ENCODE measurements at places on chromosomes 7 and 10.
A peak's percentile ranks its signal among the peaks of the same experiment; 100 is the strongest.

- DNase-seq: no peak
Observed at GRCh38 chr10:74921744-74922143, 95.3 kb downstream of the KAT6B start.

- no peak for DNase-seq
Observed at GRCh38 chr7:1454542-1454941, 4.7 kb downstream of the MICALL2 start.

GRCh38 chr10:44978570-44979280, at the start of gene DEPP1:
DEPP1 (minus strand) TSS chr10:44978809; CDS start chr10:44978030, 779 bp downstream.
- DNase-seq: peak; percentile 83

DNA sequence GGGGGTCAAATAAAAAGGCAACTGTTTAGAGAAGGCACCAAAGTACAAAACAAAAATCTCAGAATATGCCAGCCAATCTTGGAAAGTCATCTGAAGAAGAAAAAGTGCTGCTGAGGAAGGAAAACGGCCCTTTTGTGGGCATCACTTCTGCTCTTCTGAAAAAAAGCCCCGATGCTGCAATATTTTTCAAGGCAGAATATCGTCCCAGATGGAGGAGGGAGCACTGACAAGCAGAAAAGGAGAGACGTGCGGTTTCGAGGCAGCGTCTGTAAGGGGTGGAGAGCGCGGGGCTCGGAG, 959 bp upstream of the ATRNL1 start:
- DNase-seq: no peak

- no peak for DNase-seq
Observed at GRCh38 chr10:15898046-15898445, 37.7 kb upstream of the MINDY3 start.

- no peak for DNase-seq
Observed at GRCh38 chr10:10564081-10564794, 453.4 kb upstream of the CELF2 start.

DNA sequence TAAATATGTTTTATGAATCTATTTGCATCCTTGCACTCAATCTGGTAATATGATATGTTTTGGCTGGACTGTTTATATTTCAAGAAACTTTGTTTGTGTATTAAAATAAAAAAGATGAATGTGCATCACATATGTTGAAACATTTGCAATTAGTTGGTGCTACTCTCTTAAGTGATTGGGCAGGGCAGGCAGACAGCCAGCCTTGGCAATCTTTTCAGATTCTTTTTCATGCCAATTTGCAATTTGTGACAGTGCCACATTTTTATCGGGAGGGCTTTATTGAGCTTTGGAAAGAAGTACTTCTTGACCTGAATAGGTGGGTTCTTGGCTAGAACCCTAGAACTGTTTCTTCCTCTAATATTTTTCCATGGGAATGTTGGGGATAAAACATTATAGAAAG, 152.2 kb downstream of the NXPH1 start:
- DNase-seq: no peak

DNA sequence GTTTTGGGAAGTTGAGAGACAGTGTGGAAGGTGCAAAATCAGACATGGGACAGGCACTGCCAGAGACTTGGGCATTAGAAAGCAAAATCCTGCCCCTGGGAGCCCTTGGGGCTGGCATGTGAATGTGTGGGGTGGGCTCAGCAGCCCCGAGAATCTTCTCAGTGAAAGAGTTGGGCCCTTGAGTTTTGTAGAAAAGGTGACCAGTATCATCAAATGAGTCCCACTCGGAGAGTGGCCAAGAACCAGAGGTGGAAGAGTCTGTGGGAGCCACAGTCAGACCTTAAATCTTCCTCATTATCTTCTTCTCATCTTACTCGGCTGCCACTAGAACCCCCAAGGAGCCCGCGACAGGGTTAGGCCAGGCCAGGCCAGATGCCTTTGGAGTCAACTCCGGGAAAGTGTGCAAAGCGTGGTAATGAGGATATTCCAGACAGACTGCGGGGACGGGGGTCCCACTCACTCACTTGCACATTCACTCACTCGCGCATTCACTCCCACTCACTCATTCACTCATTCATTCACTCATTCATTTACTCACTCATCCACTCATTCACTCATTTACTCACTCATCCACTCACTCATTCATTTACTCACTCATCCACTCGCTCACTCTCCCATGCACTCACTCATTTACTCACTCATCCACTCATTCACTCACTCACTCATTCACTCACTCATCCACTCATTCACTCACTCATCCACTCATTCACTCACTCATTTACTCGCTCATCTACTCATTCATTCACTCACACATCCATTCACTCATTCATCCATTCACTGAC, 74.9 kb downstream of the CARD11 start:
- no peak for DNase-seq

- no peak for DNase-seq
Observed at GRCh38 chr7:155999631-156000489, 187.6 kb upstream of the SHH start.

DNA sequence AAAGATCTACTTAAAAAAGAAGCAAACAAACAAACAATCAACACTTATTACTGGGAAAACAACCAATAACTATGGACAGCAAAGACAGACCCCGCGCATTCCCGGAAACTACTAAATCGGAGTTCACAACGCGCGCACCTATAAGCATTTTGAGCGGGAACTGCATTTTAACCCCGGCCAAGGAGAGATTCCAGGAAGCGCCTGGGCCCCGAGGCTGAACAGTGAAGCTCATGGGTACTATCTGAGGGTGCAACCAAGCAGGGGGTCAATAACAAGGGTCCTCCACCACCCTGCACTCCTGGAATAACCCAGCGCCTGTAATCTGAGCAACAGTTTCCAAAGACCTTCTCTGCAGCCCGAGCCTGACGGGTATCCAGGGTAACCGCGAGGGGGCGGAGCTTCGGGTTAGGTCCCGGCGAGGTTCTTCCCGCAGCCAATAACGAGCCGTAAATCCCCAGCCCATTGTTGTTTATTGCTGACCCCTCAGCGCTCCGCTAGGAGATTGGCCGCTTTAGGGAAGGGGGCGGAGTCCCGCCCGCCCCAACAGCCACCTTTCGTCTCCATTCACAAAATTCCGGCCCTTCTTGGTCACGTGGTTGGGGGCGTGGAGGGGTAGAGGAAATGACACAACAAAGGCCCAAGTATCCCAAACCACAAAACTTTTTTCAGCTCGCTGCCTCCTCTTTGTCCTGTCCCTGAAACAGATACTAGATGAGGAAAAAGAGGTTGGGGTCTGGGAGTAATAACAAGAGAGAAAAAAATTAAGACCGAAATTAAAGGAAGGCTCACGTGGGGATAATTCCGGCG, 1.7 kb upstream of the ETV1 start:
- DNase-seq: peak; percentile 98

DNA sequence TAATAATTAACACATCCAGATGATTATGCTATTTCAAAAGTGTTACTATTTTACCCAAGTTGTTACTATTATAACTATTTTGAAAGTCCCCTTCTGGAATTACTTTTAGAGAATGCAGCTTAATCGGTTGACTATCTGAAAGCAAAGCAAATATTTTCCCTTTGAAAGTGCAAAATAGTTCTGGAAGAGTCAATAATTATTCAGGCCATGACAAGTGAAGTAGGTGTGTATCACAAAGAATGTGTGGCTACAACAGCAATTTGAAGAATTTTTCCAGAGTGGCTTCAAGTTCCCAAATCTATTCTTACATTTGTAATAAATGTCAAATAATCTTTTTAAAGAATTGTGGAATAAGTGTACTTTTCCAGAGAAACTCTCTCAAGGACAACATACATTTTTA, 42.8 kb downstream of the RNLS start:
- DNase-seq: no peak

DNA sequence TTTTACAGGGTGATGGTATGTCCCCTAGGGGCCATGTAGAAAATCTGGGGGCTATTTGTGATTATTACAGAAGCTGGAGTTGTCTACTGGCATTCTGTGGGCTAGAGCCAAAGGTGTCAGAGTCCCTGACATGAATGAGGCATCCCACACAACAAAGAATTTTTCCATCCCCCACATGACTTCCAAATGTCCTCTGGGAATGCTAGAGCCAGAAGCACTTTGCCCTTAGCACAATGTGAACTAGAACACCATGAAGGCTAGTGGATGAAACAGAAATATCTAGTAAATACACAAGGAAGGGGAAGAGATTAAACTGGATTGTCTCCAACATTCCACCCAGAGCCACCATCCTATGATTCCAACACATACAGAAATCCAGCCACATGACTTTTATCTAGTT, 46.9 kb downstream of the FAM13C start:
- DNase-seq: no peak

GRCh38 chr10:36671607-36672006, 453.8 kb upstream of the ANKRD30A start:
- DNase-seq: no peak

DNA sequence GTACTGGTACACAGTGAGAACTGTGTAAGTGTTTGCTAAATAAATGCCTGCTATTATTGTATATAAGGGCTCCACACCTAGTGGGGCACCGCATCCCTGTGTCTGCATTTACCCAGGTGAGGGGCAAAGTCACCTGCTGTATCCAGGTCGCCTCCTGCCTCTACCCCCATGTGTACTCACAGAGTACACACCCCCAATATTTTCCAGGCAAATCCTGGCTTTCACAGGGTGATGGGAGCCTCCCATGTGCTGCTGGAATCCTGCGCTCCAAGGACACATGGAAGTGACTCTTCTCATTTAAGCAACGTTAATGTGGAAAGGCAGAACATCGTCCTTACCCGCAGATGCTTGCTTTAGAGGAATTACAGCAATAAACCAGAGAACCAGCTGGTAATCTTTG, 48.2 kb downstream of the ARHGAP22 start:
- DNase-seq: no peak

- DNase-seq: no peak
Observed at GRCh38 chr10:59805014-59805413, 51.8 kb upstream of the MRLN start.

DNA sequence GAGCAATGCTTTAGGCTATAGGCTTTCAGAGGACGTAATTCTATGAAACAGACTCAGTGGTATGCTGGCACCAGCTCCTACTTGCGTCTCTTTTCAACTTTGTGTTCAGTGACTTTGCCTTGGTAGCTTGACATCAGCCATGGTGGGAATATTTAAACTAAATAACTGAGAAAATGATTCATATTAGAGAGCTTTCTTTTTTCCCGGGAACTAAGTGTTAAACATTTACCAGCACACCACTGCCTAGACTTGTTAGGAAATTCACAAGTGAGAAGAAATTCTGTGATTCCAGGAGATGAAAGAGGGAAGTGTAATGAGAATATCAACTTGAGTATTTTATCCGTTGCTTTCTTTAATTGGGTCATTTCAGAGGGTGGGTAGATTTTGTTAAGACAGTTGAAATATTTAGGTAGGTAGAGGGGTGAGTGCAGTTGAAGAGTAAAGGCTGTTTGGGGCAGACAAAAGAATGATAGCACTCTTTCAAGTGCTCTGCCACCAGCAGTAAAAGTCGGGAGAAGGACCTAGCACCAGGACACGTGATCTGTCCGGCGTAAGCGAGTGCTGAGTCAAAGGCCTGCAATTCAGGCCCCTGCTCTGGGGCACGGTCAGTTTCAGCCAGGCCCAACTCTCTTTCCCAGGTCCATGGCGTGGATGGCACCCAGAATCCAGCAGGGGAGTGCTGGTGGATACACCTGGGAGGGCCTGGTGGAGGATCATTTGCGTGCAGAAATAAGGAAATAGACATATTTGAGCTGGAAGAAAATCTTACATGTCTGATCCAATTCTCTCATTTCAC, 206.3 kb downstream of the SNX10 start:
- DNase-seq: no peak

DNA sequence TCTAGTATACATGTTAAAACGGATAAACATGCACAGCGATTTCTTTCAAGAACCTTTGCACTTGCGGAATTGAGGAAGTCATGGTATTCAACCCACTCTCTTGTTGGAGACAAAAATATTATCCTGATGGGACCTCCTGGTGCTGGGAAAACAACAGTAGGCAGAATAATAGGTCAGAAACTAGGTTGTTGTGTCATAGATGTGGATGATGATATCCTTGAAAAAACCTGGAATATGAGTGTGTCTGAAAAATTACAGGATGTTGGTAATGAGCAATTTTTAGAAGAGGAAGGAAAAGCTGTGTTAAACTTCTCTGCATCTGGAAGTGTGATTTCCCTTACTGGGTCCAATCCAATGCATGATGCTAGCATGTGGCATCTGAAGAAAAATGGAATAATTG, 6.9 kb downstream of the THNSL1 start:
- DNase-seq: no peak

DNA sequence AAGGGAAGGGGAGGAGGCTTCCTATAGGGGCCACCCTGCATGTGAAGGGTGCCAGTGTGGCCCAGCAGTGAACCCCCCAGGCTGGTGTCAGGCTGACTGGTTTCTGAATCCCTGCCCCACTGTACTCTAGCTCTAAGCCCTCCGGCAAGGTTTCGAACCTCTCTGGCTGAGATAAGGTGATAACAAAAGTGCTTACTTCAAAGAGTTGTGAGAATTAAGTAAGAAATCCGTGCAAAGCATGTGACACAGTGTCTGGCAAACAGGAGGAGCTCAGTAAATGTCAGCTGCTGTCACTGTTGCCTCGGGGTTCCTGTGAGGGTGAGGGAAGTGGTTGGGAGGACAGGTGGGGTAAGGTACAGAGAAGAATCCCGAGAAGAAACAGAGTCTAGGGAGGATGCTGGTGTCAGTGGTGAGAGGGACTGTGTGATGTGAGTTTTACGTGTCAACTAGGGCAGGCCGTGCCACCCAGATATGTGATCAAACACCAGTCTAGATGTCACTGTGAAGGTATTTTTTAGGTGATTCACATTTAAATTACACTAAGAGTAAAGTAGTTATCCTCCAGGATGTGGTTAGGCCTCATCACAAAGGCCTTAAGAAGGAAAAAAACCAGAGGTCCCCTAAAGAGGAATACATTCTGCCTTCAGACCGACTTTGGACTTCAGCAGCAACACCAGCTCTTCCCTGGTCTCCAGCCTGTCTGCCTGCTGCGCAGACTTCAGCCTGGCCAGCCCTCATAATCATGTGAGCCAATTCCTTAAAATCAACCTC, 64.4 kb downstream of the BPGM start:
- no peak for DNase-seq

DNA sequence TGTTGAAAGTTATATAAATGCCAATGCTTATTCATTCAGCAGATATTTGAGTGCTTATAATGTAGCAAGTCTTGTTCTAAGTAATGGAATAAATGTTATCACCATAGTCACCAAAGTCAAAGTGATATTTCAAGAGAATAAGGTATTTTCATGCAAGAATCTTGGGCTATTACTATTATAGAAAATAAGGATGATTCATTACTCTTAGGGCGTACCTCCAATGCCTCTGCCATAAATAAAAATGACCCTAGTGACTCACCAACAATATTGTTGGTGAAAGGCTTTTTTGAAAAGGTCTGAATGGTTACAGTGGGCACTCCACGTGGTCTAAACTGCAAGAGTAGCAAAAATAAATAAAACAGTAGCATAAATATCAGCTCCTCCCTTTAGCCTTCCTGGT, 68.4 kb downstream of the RALA start:
- no peak for DNase-seq

DNA sequence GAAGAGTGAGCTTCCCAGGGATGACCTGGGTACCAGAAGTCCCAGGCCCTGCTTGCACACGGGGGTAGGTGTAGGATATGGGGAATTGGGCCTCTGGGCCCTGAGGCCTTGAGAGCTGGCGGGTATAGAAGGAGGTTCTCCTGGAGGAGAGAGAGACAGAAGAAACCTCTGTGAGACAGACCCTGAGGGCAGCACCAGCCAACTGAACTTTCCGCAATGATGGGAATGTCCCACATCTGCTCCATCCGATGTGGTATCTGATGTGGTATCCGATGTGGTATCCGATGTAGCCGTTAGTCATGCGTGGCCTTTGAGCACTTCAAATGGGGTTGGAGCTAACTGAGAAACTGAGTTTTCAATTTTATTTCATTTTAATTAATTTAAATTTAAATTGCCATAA, 30.6 kb upstream of the PLEKHA1 start:
- DNase-seq: no peak

- no peak for DNase-seq
Observed at GRCh38 chr10:106310596-106310995, 853.9 kb downstream of the SORCS1 start.
